HEK293T (cell line): ENCODE measurements at places on chromosomes 3 and 15.

DNA sequence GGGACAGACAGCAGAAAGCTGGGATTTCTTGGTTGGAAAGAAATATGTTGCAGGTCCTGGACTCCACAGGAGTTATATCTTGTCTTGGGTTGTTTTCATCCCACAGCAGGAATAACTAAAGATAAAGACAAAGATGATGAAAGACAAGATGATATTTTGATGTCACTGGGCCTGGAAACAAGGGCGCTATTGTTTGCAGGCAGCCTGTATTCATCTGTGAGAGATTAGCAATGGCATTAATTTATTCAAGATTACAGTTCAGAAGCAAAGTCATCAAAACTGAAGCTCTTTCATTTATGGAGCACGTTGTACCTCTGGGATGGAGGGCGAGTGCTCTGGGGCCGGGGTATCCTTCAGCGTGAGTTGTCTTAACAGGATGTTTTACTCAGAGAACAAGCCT, 213.8 kb downstream of the LRTM1 start:
- no peak for DNase-seq

- no peak for DNase-seq
Observed at GRCh38 chr3:13077431-13078162, 4.4 kb upstream of the IQSEC1 start.

DNA sequence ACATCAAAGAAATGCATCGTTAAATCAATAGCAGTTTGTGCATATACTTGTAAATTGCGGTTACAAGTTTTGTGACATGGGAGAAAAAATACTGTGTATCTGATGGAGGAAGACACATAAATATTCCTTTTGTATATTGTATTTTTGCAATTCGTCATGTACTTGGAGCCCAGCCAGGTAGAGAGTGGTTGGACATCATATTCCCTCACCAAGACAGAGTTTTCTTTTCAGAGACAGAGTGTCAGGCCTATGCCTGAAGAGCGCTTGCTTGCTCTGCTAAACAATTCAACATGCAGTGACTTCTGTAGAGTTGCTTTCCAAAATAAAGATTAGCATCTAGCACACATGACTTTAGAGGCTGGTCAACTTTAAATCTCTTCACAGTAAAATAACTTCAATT, 24.8 kb upstream of the MEIS2 start:
- DNase-seq, result no peak

DNA sequence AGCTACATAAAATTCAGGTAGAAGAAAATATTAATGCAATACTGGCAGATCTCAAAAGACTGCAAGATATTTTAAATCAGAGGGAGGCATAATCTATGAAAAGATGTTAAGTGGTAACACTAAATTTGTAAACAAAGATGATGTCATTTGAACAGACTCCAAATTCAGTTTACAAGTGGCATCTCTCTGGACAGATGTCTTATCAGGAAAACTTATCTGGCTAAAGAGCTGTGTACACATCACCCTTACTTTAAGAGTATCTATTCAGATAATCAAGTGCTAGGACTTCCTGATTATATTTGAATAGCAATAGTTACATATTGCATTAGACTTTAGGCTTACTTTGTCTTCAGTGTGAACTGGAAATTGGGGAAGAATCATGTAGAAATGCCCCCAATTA, 231.5 kb downstream of the WDR72 start:
- DNase-seq, result no peak

GRCh38 chr15:26081758-26082220, 218.7 kb upstream of the ATP10A start:
- DNase-seq, result peak; percentile 3

GRCh38 chr15:101407966-101408775, 81.3 kb downstream of the PCSK6 start:
- no peak for DNase-seq

DNA sequence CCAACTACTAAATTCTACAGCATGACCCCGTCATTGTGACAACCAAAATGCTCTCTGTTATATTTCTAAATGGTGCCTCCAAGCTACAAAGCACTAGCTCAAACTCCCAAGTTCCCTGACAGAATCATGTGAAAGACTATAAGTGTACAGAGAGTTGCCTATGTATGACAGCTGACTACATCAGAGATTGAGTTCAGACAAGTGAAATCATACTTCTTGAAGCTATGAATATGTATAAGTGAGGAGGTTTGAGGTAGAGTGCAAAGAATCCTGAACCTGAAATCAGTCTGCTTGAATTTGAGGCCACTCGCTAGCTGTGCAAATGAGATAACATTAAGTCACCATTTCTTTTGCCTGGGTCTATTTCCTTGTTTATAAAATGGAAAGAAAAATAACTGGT, 63.9 kb upstream of the TP63 start:
- DNase-seq, result no peak

- DNase-seq, result no peak
Observed at GRCh38 chr3:183033746-183034145, 53.4 kb upstream of the DCUN1D1 start.

- DNase-seq, result no peak
Observed at GRCh38 chr15:101060576-101061551, 141.7 kb downstream of the LRRK1 start.

DNA sequence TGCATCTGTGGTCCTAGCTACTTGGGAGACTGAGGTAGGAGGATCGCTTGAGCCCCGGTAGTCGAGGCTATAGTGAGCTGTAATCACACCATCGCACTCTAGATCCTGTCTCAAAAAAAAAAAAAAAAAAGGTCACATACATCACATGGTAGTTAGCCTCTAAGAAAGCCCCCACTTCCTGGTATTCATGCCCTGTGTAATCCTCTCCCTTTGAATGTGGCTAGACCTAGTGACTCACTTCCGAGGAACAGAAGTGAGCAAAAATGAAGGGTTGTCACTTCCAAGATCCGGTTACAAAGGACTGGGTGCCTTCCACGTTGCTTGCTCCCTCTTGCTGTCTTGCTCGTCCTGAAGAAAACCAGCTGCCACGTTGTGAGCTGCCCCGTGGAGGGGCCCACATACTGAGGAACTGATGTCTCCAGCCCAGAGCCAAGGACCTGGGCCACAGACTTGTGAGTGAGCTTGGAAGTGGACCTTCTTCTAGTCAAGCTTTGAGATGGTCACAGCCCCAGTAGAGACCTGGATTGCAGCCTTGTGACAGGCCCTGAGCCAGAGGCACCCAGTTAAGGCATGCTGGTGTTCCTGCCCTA, 12.6 kb upstream of the LCTL start:
- no peak for DNase-seq

GRCh38 chr15:33458421-33458820, 147.7 kb downstream of the RYR3 start:
- no peak for DNase-seq

- DNase-seq, result no peak
Observed at GRCh38 chr3:48142316-48142870, 45.8 kb downstream of the CDC25A start.

DNA sequence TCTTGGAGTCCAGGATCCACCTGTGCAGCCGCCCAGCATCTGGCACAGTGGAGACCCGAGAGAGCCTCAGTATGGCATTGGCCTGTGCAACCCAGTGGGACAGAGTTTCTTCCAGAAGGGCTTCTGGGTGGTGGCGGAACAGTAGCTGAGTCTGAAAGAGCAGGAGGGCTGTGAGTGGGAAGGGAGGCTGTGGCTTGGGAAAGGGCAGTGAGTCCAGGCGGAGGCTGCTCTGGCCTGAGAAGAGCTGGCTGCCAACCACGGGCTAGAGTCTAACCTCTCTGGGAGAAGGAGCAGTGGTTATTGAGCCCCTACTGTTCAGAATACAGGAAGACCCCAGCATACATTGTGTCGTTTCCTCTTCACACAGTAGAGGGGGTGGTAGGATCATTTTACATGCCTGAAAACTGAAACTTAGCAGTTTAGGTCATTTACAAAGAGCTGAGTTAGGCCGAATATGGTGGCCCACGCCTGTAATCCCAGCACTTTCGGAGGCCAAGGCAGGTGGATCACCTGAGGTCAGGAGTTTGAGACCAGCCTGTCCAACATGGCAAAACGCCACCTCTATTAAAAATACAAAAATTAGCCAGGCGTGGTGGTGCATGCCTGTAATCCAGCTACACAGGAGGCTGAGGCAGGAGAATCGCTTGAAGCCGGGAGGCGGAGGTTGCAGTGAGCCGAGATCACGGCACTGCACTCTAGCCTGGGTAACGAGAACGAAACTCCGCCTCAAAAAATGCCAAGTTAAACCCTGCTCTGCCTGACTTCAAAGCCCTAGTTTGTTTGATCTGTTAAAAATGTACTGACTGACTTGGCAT, 3.2 kb downstream of the AEN start:
- peak; percentile 39 for DNase-seq

GRCh38 chr15:92733934-92734521, 78.5 kb upstream of the FAM174B start:
- DNase-seq, result no peak

DNA sequence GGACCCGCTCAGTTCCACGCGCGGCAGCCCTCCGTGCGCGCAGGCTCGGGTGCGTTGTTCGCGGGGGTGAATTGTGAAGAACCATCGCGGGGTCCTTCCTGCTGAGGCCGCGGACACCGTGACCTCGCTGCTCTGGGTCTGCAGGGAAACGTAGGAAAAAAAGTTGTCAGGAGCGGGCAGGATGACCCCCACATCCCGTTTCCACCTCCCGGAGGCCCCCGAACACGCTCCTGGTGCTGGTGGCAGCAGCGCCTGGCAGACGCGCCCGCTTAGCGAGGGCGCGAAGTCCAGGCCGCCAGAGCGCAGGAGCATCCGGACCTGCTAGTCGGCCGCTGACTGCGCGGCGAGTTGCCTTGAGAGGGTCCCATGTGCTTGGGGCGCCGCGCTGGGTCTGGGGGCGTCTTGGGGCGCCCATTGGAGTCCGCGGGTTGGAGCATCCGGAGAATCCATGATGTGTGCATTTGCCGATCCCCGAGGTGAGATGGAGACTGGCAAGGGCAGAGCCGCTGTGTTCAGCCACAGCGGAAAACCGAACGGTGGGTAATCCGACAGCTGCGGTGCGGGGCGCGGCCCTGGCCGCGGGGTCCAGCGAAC, 520 bp downstream of the GREM1 start:
- no peak for DNase-seq

DNA sequence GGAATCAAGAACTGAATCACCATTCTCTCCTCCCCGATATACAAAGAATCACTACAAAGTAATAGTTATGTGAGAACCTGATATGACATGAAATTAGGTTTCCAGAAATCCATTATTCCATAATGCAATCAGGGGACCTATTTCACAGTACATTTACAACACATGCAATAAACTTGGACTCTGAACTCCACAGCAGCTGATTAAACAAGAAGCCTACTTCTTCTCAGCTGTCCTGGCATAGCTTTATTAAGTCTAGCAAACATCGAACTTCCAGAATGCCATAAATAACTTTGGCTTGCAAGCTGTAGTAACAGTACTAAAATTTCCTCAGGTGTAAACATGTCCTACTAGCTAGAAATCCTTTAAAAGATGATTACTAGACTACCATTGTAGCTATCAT, 17.8 kb downstream of the PDCD10 start:
- no peak for DNase-seq

GRCh38 chr3:123431658-123432324, 17.1 kb downstream of the ADCY5 start:
- peak; percentile 57 for DNase-seq

DNA sequence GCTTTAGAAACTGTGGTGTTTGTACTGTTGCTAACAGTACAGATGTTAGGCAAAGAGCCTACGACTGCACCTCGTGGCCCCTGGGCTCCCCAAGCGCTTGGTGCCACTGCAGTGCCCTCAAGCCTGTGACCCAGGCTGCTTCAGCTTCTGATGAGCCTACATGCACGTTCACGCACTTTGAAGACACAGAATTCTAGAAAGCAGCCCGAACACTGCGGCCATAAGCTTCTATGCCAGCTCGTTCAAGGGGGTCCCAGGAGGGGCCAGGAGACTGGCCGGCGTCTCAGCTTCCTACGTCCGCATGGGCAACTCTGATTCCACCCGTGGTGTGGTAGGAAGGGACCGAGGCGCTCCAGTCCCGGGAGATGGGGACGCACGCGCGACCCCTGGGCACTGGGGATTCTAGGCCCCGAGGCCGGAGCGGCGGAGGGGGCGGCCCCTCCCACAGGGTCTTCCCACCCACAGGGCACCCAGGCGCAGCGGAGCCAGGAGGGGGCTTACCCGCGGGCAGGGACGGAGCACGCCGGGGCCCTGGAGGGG, 653 bp downstream of the MYO5C start:
- peak; percentile 15 for DNase-seq

GRCh38 chr3:23075496-23075895, 127.6 kb upstream of the UBE2E2 start:
- DNase-seq, result no peak

GRCh38 chr3:68239542-68239941, 585.1 kb upstream of the SUCLG2 start:
- DNase-seq, result no peak

DNA sequence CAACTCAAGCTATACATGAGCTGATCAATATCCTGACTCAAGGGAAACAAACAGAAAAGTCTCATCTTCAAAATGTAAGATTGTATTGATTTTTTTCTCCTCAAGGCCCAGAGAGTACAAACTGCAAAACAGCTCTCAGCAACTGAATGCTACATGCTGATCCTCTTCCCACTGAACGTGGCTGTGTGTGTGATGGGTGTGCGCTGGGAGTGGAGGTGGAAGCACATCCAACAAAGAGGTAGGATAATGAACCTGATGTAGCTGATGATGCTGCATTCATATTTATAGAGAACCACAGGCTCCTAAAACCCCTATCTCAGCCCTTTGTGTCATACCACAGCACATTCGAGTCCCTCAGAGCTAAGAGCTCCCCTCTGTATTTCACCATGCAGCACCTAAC, 56.8 kb downstream of the GABRB3 start:
- no peak for DNase-seq

GRCh38 chr15:47246317-47246716, 471.0 kb upstream of the SEMA6D start:
- no peak for DNase-seq

- DNase-seq, result no peak
Observed at GRCh38 chr3:175422744-175423143, 563.6 kb downstream of the NAALADL2 start.

DNA sequence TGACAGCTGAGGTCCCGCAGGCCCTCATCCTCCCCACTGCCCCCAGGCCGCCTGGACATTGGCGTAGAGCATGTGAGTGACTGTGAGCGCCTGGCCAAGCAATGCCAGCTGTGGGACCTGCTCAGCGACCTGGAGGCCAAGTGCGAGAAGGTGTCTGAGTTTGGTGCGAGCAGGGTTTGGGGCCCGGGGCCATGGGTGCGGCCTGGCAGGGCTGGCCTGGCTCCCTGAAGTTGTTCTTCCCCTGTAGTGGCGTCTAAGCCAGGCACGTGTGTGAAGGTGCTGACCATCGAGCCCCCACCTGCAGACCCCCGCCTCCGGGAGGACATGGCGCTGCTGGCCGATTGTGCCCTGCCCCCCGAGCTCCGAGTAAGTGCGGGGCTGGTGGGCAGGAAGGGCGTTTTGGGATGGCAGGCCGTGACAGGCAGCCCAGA, 4.2 kb downstream of the ABTB1 start:
- no peak for DNase-seq

DNA sequence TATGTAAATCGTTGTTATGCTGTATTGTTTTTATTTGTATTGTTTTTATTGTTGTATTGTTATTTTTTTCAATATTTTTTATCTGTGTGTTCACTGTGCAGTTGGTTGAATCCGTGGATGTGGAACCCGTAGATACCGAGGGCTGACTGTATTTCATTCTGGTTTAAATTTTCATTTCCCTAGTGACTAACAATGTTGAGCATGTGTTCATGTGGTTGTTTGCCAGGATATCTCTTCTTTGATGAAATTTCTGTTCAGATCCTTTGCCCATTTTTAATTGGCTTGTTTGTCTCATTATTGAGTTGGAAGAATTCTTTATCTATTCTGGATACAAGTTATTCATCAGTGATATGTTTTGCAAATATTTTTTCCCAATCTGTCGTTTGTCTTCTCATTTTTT, 29.7 kb downstream of the STOML1 start:
- DNase-seq, result no peak

- no peak for DNase-seq
Observed at GRCh38 chr15:45099549-45100165, 14.3 kb downstream of the DUOX2 start.
